Activated naive CD8-positive, alpha-beta T cell treated with anti-CD3 and anti-CD28 coated beads, Interleukin-2, amount 10 ng/mL, durations not matched to agents 7 days and 5 days (primary cell): ENCODE measurements at places on chromosomes 4 and X. TPM values are rescaled to one million over a fixed set of nuclear protein-coding genes. Genes with fewer than 3 reads are reported as not detected.

DNA sequence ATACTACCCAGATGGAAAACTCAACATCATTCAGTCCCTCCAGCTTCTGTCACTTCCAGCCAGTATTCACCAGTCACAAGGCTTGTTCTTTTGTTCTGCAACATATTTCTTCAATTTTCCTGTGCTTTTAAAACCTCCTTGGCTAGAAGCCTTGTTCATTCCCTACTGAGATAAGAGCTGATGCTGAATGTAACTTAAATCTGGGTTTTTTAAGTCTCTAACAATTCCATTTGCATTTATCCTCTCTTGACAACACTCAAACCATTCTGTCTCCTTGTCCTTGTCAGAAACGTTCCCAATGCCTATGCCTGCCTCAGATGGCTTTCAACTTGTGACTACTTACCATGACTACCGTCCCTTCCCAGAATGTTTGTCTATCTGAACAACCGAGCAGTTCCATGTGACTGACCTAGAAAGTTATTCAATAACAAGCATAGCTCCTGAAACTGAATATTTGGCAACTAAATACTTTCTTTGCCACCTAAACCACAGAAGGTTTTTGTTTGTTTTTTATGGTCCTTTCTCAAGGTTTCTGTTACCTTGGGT lies 682.9 kb upstream of the GALNTL6 start:
- H3K27ac ChIP-seq: no peak overlapping the region
- no peaks in the 10 kb centered on the region for H3K36me3 ChIP-seq
- DNase-seq: no peak
- no peak overlapping the region for H3K4me3 ChIP-seq
- H3K27me3 ChIP-seq: no peaks in the 10 kb centered on the region
- H3K4me1 ChIP-seq: no peaks in the 10 kb centered on the region

DNA sequence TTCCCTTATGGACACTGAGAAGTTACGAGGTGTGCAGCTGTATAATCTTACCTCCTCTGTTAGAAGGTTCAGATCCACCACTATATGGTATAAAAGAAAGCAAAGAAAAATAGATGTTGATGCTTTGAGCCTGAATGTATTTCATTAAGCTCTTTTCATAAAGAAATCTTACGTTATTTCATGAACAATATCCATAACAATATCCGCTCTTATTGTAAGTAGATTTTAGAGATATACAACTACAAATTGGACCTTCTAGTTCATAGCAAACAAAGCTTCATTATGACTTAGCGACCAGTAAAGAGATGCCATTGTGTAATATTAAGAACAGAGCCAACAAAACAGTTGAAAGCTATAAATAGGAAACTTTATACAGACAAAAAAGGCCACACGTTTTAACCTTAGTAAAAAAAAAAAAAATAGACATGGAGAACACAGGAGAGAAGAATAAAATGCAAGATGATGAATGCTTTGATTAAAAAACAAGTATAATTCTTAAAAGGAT lies 203.6 kb downstream of the PDGFC start:
- H3K27ac ChIP-seq: no peak overlapping the region
- no peaks in the 10 kb centered on the region for H3K36me3 ChIP-seq
- no peak for DNase-seq
- H3K4me3 ChIP-seq: no peak overlapping the region

GRCh38 chrX:101478366-101478765 lies 6.9 kb upstream of the ARMCX4 start:
- no peak overlapping the region for H3K27ac ChIP-seq
- no peaks in the 10 kb centered on the region for H3K27me3 ChIP-seq
- no peaks in the 10 kb centered on the region for H3K4me1 ChIP-seq
- DNase-seq: no peak
- H3K36me3 ChIP-seq: no peaks in the 10 kb centered on the region

DNA sequence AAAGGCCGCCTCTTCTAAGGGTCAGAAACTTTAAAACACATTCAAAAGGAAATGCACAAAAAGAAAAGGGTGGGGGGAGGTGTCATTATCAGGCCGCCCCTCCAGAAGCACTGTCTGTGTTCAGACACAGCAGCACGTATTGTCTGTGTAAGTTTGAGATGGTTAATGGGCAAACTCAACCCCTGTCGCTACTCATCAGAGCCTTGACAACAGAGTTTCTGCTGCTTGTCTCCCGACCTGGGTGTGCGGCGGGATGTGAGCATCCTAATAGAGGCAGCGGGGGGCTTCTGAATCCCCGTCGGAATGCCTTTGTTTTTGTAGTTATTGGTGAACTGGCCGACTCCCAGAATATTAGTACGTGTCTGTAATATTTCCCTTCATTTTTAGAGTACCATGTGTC lies 158.9 kb downstream of the DCTD start:
- no peak for DNase-seq
- no peak overlapping the region for H3K4me3 ChIP-seq
- H3K27ac ChIP-seq: no peak overlapping the region
- H3K4me1 ChIP-seq: no peaks in the 10 kb centered on the region
- no peaks in the 10 kb centered on the region for H3K27me3 ChIP-seq

EDNRA gene
- not detected for total RNA-seq

DNA sequence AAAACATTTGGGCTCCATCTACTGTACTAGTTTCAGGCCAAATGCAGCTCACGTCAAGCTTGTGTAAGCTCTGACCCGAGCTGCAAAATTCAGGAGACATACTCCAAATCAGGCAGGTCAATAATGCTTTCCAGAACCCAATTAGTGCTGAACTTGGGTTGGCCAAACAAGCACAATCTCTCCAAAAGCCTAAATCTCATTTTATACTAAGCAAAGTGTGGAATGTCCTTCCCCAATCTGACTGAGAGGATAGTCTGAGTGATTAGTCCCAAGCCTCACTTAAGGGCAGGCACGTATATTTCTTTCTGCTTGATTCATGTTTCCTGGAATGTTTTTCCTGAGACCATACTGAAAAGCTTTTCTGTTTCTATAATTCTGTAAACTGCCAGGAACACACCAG lies 79.9 kb downstream of the NKX6-1 start:
- no peak for DNase-seq
- no peaks in the 10 kb centered on the region for H3K36me3 ChIP-seq
- no peaks in the 10 kb centered on the region for H3K4me1 ChIP-seq
- no peaks in the 10 kb centered on the region for H3K27me3 ChIP-seq

CSN2 gene
- total RNA-seq: not detected

- no peak overlapping the region for H3K27ac ChIP-seq
- no peak for DNase-seq
- H3K4me3 ChIP-seq: no peak overlapping the region
Observed at GRCh38 chr4:54157606-54158005, 57.6 kb downstream of the GSX2 start.

DNA sequence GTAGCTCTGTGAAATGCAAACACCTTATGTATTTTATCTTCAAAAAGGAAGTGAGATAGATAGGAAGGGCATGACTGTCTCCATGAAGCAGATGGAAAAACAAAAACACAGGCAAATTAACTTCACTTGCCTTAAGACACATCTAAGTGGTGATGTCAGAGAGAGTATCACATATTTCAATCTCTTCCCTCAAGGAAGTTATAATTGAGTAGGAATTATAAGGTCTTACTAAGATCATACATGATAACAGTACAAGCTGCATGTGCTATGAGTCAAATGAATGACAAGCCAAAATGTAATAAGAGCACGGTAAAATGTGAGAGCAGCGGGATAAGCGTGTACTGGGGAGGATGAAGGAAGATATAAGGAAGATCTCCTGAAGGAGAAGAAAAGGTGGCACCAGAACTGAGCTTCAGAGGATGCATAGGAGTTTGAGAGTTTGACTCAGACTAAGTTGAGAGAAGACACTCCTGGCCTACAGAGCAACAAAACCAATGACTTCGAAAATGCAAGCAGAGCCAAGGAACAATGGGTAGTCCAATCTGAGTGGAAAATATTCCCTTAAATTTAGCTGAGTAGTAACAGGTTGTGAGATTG lies 43.3 kb upstream of the GALNT7 start:
- no peaks in the 10 kb centered on the region for H3K27me3 ChIP-seq
- H3K4me3 ChIP-seq: no peak overlapping the region
- no peak for DNase-seq
- peaks cover 1% of the 10 kb centered on the region for H3K36me3 ChIP-seq
- no peak overlapping the region for H3K27ac ChIP-seq

DNA sequence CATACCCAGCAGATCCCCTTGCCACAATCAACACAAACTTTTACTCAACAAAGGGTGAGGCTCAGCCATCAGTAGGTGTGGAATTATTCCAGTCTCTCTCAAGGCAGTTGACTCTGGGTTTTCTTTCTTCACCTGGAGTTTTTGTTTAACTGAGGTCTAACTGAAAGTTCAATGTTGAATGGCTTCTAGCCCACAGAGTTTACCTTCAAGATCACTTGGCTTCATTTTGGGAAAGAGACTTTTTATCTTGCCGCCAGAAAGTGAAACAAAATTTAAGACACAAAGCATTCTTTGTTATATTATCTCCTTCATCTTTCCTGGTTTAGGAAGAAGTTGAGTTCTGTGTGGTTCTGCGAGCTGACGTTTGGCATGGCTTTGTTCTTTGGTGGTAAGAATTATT lies 83.8 kb upstream of the RASGEF1B start:
- peaks cover 8% of the 10 kb centered on the region for H3K4me1 ChIP-seq
- peaks cover 5% of the 10 kb centered on the region for H3K36me3 ChIP-seq
- H3K27me3 ChIP-seq: no peaks in the 10 kb centered on the region
- H3K4me3 ChIP-seq: peak overlapping the region; percentile 65

GRCh38 chr4:2357821-2358745 lies 60.4 kb downstream of the ZFYVE28 start:
- peaks cover 6% of the 10 kb centered on the region for H3K4me1 ChIP-seq
- DNase-seq: peak; percentile 26
- H3K4me3 ChIP-seq: no peak overlapping the region
- H3K36me3 ChIP-seq: no peaks in the 10 kb centered on the region

DSPP gene
- not detected for total RNA-seq

GRCh38 chr4:59570860-59571476 lies 1629.2 kb upstream of the ADGRL3 start:
- no peaks in the 10 kb centered on the region for H3K36me3 ChIP-seq
- DNase-seq: no peak
- no peak overlapping the region for H3K27ac ChIP-seq
- H3K4me3 ChIP-seq: no peak overlapping the region
- no peaks in the 10 kb centered on the region for H3K27me3 ChIP-seq

DNA sequence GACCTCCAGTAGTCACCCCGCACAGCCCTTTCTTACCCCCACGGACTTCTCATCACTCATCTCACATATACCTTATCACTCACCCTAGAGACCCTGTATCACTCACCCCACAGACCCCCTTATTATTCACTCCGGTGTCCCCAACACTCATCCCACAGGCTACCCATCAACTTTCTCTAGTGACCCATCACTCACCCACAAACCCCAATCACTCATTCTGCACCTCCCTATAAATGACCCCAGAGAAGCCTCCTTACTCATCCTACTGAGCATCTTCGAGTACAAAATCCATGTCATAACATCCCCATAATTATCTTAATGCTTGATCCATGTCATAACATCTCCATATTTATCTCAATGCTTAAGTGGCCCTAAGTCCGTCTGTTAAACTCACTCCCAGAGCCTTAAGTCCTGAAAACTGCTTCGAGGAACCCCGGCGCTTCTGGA lies 934 bp downstream of the ZNF41 start:
- H3K4me3 ChIP-seq: peak overlapping the region; percentile 91
- peaks cover 22% of the 10 kb centered on the region for H3K4me1 ChIP-seq
- H3K36me3 ChIP-seq: peaks cover 6% of the 10 kb centered on the region
- peak overlapping the region; percentile 95 for H3K27ac ChIP-seq

MTMR8 gene
- 3.5 TPM for total RNA-seq

GRCh38 chr4:155759372-155760252 lies 791 bp downstream of the GUCY1B1 start:
- H3K27me3 ChIP-seq: peaks cover 37% of the 10 kb centered on the region
- H3K4me3 ChIP-seq: peak overlapping the region; percentile 40
- H3K36me3 ChIP-seq: no peaks in the 10 kb centered on the region
- no peak overlapping the region for H3K27ac ChIP-seq
- H3K4me1 ChIP-seq: peaks cover 5% of the 10 kb centered on the region

GRCh38 chrX:39900777-39901170 lies 197.0 kb downstream of the BCOR start:
- no peak overlapping the region for H3K4me3 ChIP-seq
- H3K36me3 ChIP-seq: no peaks in the 10 kb centered on the region
- no peak overlapping the region for H3K27ac ChIP-seq
- peaks cover 6% of the 10 kb centered on the region for H3K27me3 ChIP-seq
- no peak for DNase-seq

DNA sequence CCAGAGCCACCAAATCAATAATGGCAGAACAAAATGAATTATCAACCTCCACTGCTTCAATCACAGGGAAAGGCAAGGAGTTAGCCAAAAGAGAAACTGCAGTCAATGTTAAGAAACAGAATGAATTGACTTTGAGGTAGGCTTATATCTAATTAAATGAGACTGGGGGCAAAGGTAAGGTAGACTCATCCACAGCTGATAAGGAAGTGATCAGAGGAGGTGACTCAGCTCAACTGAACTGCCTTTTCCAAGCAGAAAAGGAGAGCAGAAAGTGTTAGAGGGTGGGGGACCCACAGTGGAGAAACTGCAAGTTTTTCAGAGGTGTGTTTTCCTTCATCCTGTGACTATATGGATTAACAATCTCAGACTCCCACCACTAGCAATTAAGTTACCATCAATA lies 345.8 kb upstream of the PPARGC1A start:
- H3K27ac ChIP-seq: no peak overlapping the region
- H3K27me3 ChIP-seq: no peaks in the 10 kb centered on the region
- DNase-seq: no peak
- H3K4me3 ChIP-seq: no peak overlapping the region

- no peaks in the 10 kb centered on the region for H3K27me3 ChIP-seq
- H3K27ac ChIP-seq: no peak overlapping the region
- no peak for DNase-seq
- H3K4me3 ChIP-seq: no peak overlapping the region
- H3K36me3 ChIP-seq: no peaks in the 10 kb centered on the region
- no peaks in the 10 kb centered on the region for H3K4me1 ChIP-seq
Observed at GRCh38 chr4:66688674-66689073, 856.6 kb downstream of the CENPC start.

DNA sequence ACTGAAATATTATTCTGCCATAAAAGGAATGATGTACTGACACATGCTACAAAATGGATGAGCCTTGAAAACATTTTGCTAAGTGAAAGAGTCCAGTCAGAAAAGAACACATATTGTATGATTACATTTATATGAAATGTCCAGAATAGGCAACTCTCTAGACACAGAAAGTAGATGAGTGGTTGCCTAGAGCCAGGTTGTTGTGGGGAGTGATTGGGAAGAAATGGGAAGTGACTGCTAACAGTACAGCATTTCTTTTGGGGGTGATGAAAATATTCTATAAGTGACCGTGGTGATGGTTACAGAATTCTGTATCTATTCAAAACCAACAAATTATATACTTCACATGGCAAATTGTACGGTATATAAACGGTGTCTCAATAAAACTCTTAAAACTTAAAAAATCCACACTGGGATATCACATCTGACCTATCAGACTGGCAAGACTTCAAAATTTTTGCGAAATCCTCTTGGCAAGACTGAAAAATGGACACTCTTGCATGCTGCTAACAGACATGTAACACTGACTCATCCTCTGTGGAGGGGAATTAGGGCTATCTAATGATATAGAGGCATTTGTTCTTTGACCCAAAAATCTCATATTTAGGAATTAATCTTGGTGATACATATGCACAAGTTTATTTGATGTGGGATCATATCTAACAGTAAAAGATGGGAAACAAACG lies 71.8 kb downstream of the FAM13A start:
- no peak for DNase-seq
- H3K27ac ChIP-seq: no peak overlapping the region
- H3K36me3 ChIP-seq: no peaks in the 10 kb centered on the region
- peaks cover 10% of the 10 kb centered on the region for H3K27me3 ChIP-seq
- H3K4me1 ChIP-seq: no peaks in the 10 kb centered on the region
- no peak overlapping the region for H3K4me3 ChIP-seq
